ENCODE measurements at places on chromosomes 2 and 18.

DNA sequence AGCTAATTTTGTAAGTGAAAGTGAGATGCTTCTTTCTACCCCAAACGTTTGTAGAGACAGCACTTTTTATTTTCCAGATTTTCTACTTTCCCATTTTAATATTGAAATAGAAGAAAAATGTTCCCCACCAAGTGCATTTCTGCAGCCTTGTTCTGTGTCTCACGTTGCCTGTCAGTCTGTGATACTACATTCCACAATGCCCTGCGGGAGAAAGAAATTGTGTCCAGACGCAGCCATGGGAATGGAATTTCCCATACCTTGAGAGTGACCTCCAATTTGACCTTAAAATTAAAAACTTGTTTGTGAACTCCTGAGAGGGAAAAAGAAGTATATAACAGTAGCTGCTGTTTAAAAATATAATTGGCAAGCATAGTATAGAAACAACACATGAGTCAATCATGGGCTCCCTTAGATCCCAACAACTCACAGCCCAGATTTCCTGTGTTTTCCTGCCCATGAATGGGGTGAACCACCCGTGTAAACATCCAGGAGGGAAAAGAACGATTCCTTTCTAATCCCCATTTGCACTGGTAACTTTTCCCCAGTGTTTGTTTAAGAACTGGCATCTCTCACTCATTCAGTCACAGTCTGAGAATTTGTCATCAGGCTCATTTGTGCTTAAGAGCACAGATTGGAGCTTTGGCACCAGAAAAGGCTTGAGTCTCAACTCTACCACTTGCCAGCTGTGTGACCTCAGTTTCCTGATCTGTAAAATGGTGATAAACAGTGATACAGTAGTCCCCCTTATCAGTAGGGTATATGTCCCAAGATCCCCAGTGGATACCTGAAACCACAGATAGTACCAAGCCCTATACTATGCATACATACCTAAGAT lies 166.1 kb upstream of the ZNF521 start:
- DNase-seq = no peak

DNA sequence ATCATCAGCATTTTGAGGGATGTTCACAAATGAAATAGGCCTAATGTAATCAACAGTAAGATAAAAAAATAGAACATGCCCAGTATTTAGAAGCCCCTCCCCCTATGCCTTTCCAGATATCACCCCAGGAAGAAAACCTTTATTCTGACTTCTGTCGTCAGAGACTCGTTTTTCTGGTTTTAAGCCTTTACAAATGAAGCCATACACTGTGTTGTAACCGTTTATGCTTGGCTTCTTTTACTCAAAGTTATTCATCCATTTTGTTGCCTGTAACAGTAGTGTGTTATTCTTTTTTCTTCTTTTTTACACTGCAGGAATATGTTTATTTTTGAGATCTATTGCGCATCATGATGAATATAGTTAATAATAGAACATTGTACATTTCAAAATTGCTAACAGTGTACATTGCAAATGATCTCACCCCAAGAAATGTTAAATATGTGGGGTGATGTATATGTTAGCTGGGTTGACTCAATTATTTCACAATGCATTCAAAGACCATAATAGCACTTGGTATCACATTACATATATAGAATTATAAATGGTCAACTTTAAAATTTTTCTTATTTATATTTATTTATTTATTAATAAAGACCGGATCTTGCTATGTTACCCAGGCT lies 28.1 kb upstream of the PNPT1 start:
- no peak for DNase-seq

GRCh38 chr18:48075707-48076093 lies 145.2 kb upstream of the SMAD2 start:
- no peak for DNase-seq

DNA sequence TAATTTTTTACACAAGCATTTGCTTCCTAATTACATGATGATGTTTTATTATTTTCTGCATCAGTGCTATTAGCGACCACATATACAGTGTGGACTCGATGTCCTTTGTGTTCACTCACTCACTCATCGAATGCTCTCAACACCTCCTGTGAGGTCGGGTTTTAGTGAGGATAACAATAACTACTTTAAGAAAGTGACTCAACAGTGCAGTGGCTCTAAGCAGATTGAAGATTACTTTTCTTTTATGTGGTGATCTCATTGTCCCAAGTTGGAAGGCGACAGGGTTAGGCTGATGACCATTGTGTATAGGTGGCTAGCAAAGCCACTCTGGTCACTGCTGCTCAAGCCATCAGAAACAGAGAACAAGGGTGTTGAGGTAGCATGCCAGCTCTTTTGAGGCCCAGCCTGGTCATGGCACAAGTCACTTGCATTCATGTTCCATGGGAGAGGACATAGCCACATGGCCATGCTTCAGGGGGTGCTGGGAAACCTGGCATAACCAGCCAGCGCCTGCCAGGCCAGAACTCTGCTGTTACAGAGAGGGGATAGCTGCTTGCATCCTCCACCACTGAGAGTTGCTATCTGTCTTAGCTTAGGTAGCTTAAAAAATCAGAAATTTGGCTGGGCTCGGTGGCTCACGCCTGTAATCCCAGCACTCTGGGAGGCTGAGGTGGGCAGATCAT lies 60.4 kb downstream of the PDCL3 start:
- no peak for DNase-seq

DNA sequence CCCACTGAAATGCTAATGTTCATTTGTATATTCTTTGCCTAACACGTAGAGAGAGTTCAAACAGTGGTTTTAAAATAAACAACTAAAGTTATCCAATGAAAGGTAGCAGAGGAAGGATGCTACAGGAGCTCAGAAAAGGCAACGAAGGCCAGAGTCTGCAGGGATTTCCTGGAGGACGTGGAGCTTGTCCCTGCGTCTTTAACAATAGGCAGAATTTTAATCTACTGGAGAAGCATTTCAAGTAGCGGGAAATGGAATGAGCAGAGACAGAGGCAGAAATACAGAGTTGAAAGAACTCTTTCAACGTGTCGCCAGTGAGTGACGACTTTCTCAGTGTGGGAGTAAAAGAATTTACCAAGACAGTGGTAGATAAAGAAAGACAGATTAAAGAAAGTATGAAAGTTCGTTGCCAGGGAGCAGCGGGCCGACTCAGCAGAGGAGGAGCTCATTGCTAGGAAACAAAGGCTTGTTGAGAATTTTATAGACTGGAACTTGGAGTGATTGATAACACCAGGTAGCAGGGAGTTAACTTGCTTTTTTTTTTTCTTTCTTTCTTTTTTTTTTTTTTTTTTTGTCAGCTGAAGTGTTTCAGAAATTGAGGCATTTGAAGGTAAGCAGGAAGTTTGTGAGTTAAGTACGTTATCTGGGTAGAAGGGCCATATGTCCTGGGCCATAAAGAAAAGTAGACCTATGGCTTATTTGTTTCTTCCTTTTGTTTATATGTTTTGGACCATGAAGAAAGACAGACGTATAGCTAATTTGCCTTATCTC lies 625 bp upstream of the NBAS start:
- no peak for DNase-seq

- no peak for DNase-seq
Measured at GRCh38 chr2:36497570-36498163, 100.3 kb downstream of the FEZ2 start.

DNA sequence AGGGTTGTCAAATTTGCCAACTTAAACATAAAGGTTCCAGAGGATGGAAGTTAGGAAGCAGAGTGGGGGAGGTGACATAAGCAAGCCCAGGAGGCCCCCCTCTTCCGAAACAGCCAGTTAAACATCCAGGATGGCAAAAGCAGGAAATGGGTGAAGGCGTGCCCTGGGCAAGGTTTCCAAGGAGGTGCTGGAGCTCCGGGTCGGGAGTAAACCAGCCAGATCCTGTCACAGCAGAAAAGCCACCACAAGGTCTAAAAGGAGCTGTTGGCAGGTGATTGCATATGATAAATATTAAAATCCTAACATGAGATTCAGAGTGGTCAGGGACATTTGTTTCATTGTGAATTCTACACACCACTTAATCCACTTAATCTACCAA lies 572.2 kb upstream of the SALL3 start:
- DNase-seq = no peak

- no peak for DNase-seq
Measured at GRCh38 chr2:44836174-44836573, 105.3 kb upstream of the SIX3 start.

DNA sequence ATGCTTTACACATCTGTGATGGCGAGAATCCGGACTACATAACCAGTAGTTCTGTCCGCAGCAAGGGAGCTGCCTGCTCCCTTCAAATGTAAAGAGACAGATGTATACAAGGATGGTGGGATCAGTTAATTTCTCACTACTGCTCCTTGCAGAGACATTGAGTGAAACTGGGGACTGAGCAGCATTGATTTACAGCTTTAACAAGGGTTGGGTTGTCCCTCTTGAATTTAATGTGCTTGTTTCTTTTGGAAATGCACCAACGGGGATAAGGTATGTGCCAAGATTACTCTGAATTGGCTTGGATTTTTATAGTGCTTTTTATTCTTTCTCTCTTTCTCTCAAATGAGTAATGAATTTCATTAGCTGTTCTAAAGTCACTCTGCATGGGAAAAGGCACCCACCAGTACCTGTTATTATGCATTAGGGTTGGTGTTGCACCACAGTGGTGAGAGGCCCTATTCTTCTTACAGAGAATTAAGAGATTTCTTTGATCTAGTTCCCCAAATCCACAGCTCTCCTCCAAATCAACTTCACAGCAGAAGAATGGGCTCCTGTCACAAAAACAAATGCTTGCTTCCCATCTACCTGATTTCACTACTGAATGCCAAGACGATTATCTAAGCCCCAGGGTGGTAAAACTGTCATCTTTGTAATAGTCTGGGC lies 107.6 kb downstream of the DOCK10 start:
- no peak for DNase-seq

DNA sequence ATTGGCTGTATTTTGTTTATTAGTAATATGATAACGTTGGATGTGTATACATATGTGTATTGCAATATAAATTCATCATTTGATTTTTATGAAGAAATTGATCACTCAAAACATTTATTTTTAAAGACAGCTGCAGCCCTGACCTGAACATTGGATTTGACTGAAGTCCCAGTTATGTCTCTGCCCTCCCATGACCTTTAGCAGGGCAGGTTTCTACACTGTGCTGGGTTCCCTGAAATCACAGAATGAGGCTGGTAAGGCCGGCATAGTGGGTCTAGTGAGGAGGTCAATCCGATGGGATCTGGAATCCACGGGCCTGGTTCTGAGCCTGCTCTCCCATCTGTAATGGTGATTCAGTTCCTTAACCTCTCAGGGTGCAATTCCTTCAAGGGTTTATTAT lies 22.0 kb downstream of the SPP2 start:
- DNase-seq = no peak

GRCh38 chr2:170512266-170512665 lies 202.9 kb upstream of the SP5 start:
- DNase-seq = no peak

GRCh38 chr2:97784953-97785352 lies 71.6 kb downstream of the ZAP70 start:
- DNase-seq = no peak

- no peak for DNase-seq
Measured at GRCh38 chr18:6590326-6590725, 139.2 kb upstream of the ARHGAP28 start.

GRCh38 chr2:48070415-48070814 lies 164.1 kb upstream of the FBXO11 start:
- no peak for DNase-seq

DNA sequence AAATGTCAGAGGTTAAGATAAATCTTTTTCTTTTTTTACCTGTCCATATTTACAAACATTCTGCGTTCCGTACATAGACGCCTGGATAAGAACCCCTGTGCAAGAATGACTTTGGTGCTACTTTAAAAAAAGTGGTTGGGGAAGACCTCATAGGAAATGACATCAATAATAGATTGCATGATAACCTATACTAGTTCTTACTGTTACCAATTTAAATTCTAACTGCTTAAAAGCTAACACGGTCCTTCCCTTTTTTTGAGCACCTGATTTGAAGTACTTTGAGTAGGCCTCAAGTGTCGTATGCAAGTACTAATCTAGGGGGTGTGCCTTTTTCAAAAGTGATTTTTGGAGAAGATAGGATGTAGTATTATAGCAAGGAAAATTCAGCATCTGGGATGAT lies 2.1 kb downstream of the SLC39A10 start:
- no peak for DNase-seq

DNA sequence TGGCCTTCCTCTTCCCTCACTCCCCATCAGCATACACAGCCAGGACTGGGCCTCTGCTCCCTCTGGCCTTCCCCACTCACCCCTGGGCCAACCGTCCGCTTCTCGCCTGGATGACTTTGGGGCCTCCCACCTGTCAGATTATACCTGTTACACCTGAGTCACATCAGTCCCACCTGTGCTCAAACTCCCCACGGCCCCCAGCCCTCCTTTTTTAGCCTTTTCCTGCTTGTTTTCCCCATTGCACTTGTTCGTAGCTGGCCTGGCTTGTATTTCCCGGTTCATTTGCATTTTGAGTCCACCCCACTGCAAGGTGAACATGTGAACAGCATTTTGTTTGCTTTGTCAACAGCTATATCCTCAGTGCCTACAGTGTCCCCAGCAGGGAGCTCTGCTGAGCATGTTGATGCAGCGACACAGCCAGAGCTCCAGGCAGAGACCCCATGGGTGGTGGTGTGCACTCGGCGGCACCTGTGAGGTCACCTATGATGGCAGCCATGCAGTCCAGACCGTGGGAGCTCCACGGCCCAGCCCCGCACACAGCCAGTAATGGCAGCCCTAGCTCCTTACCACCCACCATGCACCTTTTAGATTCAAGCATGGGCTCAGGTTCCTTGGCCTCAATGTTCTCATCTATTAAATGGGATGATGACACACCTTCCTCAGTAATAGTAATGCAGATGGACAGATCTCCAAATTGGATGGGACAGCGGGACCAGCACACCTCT lies 276.4 kb upstream of the HS6ST1 start:
- no peak for DNase-seq

- no peak for DNase-seq
Measured at GRCh38 chr2:218145124-218145523, 19.3 kb downstream of the CXCR2 start.

DNA sequence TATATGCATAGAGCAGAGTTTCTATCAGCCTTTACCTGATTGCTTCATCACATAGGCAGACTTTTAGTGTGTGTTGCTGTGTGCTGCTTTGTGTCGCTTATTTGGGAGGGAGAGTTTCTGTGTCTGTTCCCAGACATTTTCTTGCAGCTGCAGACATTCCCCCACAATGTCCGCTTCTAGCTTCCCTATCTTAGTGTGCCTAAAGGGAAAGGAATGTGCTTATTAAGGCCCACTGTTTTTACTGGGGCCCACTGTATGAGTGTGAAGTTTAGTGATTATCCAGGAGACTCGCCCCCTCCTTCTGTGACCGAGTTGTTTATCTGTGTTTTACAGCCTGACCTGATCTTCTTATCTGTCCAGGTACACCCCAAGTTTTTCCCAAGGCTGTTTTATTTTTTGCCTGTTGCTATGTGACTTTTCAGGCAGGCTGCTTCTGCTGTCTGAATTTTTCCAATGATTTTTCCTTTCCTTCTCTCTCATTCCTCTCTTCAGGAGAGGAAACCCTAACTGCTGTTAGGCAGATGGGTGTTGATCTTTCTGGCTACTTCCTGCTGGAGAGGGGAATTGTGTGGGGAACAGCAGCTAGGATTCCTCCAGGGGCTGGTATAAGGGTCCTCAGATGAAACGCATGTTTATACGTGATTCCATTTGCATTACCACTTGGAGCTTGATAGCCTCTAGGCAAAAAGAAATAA lies 47.6 kb downstream of the STK17B start:
- no peak for DNase-seq

- no peak for DNase-seq
Measured at GRCh38 chr2:152432206-152432653, 97.3 kb downstream of the FMNL2 start.

- no peak for DNase-seq
Measured at GRCh38 chr18:80259610-80260009, 12.3 kb upstream of the PARD6G start.

- DNase-seq = no peak
Measured at GRCh38 chr2:176246331-176246730, 22.9 kb upstream of the MTX2 start.

- DNase-seq = no peak
Measured at GRCh38 chr2:139031722-139032121, 251.5 kb upstream of the NXPH2 start.
